Endothelial cell (in vitro differentiated cells): ENCODE measurements at places on chromosomes 3 and 15. TPM values are rescaled to one million over a fixed set of nuclear protein-coding genes. Genes with fewer than 3 reads are reported as not detected.

DNA sequence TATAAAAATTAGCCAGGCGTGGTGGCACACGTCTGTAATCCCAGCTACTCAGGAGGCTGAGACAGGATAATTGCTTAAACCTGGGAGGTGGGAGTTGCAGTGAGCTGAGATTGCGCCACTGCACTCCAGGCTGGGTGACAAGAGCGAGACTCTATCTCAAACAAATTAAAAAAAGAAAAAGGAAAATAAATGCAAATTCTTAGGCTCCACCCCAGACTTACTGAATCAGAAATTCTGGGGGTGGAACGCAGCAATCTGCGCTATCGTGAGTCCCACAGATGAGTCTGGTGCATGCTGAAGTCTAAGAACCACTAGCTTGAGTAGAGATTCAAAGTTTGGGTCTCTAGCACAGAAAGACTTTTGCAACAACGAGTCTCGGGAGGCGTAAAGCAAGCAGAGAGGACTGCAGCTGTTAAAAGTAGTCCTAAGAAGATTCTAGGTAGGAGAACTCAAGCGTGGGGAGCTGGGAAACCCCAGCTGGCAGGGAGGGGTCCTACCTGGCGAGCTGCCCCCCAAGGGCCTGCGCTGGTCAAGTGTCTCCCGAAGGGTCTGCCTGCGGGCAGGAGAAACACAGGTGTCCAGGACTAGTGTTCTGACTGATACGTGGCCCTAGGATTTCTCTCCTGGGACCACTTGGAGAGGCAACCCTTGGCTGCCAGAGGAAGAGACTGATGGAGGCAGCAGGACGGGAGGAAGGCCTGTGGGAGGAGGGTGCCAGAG, 21.9 kb downstream of the CEP19 start:
- no peak overlapping the region for H3K27ac ChIP-seq
- peaks cover under 1% of the 10 kb centered on the region for H3K27me3 ChIP-seq

- H3K4me1 ChIP-seq: no peaks in the 10 kb centered on the region
- peaks cover 4% of the 10 kb centered on the region for H3K27me3 ChIP-seq
- H3K36me3 ChIP-seq: peaks cover 4% of the 10 kb centered on the region
- no peak overlapping the region for H3K27ac ChIP-seq
Measured at GRCh38 chr15:54227569-54227968, 249.3 kb downstream of the UNC13C start.

DNA sequence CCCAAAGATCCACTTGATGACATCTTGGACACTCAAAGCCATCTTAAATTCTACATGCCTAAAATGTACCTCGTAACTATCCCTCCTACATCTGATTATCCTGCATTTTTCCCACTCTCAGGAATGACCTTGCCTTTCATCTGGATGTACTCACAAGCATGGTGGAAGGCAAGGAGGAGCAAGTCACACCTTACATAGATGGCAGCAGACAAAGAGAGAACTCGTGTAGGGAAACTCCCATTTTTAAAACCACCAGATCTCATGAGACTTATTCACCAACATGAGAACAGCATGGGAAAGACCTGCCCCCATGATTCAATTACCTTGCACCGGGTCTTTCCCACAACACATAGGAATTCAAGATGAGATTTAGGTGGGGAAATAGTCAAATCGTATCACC, 616.0 kb downstream of the MCTP2 start:
- H3K4me3 ChIP-seq: no peak overlapping the region
- H3K36me3 ChIP-seq: peaks cover 22% of the 10 kb centered on the region
- no peak for DNase-seq

DNA sequence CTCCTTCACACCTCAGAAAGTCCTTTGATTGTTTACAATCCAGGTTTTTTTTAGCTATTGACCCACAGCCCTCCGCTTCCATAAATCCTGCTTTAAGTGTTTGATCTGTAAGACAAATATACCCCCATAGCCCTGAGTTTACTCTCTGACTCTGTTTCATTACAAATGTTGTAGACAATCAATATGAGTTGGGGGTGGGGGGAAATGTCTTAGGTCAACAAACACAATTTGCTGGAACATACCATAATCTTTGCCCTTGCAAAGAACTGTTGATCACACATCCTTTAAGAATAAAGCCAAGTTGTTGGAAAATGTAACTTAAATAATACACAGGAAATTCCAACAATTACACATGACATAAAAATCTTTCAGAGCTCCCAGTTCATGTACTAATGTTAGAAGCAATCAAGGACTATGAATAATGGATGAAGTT, 301.8 kb upstream of the SEMA6D start:
- H3K4me1 ChIP-seq: peaks cover 5% of the 10 kb centered on the region
- no peak overlapping the region for H3K4me3 ChIP-seq
- no peaks in the 10 kb centered on the region for H3K36me3 ChIP-seq
- no peaks in the 10 kb centered on the region for H3K27me3 ChIP-seq

- no peaks in the 10 kb centered on the region for H3K36me3 ChIP-seq
Measured at GRCh38 chr15:53834214-53834613, 74.8 kb upstream of the WDR72 start.

GRCh38 chr3:97347780-97348179, 416.8 kb upstream of the ARL6 start:
- DNase-seq: no peak
- H3K4me1 ChIP-seq: no peaks in the 10 kb centered on the region
- H3K27me3 ChIP-seq: no peaks in the 10 kb centered on the region
- H3K27ac ChIP-seq: no peak overlapping the region
- H3K36me3 ChIP-seq: peaks cover 4% of the 10 kb centered on the region
- H3K4me3 ChIP-seq: no peak overlapping the region

SMCO1 gene
- total RNA-seq: not detected

GRCh38 chr15:98684995-98685525, 36.7 kb downstream of the IGF1R start:
- no peak overlapping the region for H3K27ac ChIP-seq
- peaks cover 4% of the 10 kb centered on the region for H3K36me3 ChIP-seq
- H3K4me3 ChIP-seq: no peak overlapping the region
- peaks cover 1% of the 10 kb centered on the region for H3K27me3 ChIP-seq

- H3K27me3 ChIP-seq: no peaks in the 10 kb centered on the region
- no peak for DNase-seq
- H3K36me3 ChIP-seq: no peaks in the 10 kb centered on the region
Measured at GRCh38 chr3:101963902-101964362, 114.6 kb downstream of the NFKBIZ start.

GRCh38 chr3:64111083-64111482, 87.8 kb upstream of the PSMD6 start:
- H3K4me1 ChIP-seq: peaks cover 8% of the 10 kb centered on the region
- H3K27me3 ChIP-seq: no peaks in the 10 kb centered on the region
- no peak overlapping the region for H3K27ac ChIP-seq
- peaks cover 7% of the 10 kb centered on the region for H3K36me3 ChIP-seq
- DNase-seq: no peak

CCDC13 gene
- total RNA-seq: 0.41 TPM
